ENCODE measurements at places on chromosomes 6 and 20.

DNA sequence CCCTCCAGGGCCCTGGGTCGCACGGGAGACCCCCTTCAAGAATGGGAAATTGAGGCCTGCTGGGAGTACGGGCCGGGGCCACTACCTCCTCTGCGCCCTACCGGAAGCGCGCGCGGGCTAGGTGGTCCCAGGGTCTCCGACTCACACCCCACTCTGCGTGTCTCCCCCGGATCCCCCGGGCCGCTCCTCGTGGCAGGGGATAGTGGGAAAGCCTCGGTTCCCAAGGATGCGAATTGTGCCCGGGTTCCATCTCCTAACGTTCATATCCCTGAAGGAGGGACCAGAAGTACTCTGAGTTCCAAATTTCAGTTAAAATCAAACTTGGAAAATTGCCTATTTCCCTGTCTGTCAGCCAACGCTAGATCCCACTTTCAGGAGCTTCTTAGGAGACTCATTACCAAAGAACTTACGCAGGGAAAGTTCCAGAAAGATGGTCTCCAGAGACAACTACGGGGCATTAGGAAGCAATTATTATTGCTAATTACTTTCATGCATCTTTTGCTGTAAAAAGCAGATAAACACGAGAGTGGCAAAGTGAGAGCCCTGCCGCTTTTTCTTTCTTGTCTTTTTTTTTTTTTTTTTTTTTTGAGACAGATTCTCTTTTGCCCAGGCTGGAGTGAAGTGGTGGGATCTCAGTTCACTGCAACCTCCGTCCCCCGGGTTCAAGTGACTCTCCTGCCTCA, 858 bp downstream of the FAM83D start:
- no peak for DNase-seq

DNA sequence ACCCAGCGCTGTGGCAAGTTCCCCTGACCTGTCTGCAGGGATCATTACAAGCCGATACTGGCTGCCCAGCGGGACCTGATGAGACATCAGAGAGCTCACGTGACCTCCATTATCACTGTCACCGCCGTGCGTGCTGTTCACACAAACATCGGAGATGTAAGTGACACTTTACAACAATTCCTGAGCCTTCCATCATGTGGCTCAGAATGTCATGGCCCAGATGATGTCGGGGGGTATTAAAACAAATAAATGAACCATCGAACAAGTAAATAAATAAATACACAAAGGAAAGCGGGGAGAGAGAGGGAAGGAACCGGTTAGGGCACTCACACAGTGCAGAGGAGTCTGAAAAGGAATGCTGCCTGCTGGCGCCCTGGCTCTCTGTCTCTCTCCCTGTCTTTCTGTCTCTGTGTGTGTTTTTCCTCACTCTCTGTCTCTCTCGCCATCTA, 195.1 kb downstream of the BMP7 start:
- no peak for DNase-seq

DNA sequence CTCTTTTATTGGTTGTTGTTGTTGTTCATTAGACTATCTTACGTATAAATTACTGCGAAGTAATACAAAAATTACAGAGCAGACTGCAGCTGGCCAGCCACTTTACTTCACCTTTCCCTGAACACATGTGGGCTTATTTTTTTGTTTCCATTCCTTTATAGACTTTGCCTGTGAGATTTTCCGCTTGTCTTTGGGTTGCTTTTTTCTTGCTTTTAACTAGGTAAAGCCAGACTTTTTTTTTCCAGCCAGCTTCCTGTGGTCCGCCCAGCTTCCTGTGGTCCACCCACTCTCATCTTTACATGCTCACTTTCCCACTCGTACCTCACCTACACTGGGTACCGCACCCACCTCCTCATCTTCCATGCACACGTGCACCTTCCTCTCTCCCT, 79.0 kb downstream of the IPCEF1 start:
- DNase-seq = no peak

DNA sequence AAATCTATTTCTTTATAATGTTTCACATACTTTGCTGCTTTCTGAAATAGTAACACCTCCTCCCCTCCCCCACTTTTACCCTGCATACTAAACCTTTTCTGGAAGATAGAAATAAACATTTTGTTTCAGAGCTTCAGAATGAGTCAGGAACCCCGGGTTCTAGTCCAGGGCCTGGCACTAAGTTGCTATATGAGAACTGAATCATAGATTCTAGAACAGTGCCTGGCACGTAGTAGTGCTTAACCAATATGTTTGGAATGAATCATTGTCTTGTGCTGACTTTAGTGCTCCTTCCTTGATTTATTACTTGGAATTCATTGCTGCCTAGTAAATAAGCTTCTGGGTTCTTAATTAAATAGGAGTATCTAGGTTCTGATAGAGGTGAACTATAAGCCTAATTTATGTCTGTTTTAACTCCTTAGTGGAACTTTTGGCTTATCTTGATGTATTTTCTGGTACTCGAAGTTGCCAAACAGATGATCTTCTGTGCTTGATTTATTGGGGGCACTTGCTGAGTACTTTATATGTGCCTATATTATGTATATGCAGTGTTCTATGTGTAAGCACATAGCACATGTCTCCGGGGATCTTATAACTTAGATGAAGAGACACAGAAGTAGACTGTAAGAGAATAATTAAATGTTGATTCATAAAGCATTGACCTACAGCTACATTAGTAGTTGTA, 18.6 kb downstream of the TAB2 start:
- no peak for DNase-seq

DNA sequence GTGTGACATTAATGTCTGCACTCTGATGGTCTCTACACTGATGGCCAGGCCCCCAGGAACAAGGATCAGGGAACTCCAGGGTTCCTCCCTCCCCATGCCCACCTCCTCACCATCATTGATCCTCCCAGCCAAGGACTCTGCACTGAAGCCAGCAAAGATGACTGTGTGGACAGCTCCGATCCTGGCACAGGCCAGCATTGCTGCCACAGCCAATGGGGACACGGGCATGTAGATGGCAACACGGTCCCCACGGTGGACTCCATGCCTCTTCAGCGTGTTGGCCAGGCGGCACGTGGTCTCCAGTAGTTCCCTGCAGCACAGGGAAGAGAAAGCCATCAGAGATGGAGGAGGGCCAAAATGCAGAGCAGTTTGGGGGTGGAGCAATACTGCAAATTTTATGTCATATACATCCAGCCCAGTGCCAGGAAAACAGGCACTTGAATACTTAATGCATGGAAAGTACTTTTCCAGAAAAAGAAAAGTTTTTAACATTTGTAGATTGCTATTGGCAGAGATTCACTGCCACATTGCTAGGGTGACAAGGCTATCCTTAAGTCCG, 27.2 kb downstream of the ACSS1 start:
- no peak for DNase-seq

DNA sequence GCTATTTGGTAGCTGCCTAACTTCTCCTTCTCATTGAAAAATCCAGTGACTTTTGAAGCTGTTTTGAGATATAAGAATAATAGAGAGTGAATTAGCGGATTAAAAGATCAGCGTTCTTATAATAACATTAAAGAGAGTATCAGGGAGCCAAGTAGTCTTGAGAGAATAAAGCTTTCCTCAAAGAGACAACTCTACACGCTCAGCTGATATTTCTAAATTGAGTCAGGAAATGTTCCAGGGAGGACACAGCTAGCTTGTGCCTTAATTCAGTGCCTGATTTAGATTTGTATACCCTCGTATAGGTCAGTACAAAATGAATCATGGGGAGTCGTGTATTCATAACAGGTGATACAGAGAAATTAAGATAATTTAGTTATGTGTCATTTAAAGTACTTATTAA, 75.1 kb upstream of the QKI start:
- no peak for DNase-seq

DNA sequence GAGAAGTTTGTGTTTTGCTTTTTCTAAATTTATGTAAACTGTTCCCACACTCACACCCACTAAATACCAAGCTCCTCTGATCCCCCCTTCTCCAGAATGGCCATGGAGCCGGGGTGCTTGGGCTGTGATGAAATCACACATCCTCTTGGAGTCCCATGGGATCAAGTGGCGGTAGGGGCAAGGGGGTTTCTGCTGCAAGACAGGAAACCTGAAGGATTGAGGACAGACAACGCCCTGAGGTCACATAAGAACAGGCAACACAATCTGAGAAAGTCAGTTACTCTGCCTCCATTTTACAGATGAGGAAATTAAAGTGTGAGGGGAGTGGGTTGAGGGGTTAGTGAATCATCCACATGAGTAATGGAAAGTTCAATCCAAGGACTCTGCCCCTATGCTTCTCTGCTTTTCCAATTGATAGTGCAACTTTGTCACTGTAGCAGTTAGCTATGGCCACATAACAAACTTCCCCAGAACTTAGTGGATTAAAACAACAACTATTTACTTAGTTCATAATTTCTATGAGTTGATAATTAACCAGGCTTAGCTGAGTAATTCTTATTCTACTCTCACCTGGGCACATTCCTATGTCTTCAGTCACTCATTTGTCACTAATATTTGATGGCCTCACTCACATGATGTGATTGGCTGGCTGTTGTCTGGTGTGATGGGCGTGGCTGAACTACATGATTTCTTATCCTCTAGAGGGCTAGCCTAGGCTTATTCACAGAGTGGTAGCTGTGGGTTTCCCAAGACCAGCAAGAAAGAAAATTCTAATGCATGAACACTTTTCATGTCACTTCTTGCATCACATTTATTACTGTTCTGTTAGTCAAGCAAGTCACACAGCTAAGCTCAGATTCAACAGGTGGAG, 311.1 kb upstream of the RNF24 start:
- DNase-seq = no peak

DNA sequence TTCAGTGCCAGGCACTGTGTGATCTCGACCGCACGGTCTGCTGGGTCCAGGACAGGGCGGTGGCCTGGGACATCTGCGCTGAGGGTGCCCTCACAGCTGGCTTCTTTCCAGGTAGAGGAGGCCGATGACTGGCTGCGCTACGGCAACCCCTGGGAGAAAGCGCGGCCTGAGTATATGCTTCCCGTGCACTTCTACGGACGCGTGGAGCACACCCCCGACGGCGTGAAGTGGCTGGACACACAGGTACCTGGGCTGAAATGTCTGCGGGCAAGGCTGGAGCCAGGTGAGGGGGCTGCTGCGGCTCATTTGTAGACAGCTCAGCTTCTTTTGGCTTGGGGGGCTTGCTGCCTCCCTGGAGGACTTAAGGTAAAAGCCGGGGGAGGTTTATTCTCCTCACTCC, 26.6 kb downstream of the PYGB start:
- no peak for DNase-seq

DNA sequence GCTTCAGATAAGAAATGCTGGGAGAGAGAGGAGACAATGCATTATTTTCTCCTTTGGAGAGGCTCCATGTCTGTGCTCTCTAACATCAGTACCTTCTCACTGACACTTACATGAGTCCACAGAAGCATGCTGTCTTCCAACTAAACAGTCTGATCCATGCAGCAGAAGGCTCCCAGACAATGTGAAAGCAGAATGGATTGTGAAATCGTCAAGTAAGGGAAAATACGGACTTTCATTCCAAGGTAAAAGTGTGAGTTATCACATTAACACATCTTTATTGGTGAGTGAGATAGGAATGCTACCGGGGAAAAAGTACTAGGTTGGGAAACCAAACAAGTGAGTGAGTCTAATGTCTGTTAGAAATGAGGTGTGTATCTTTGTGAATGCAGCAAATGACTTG, 167.6 kb upstream of the KCNK16 start:
- DNase-seq = no peak

DNA sequence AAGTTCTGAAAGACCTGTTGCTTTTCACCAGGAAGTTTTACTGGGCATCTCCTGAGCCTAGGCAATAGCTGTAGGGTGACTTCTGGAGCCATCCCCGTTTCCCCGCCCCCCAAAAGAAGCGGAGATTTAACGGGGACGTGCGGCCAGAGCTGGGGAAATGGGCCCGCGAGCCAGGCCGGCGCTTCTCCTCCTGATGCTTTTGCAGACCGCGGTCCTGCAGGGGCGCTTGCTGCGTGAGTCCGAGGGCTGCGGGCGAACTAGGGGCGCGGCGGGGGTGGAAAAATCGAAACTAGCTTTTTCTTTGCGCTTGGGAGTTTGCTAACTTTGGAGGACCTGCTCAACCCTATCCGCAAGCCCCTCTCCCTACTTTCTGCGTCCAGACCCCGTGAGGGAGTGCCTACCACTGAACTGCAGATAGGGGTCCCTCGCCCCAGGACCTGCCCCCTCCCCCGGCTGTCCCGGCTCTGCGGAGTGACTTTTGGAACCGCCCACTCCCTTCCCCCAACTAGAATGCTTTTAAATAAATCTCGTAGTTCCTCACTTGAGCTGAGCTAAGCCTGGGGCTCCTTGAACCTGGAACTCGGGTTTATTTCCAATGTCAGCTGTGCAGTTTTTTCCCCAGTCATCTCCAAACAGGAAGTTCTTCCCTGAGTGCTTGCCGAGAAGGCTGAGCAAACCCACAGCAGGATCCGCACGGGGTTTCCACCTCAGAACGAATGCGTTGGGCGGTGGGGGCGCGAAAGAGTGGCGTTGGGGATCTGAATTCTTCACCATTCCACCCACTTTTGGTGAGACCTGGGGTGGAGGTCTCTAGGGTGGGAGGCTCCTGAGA, at the start of gene HFE:
Gene HFE, plus strand, starts transcription at position 146 of the 832 bp plus-strand sequence. Its CDS starts 12 bp downstream, at position 158.
- DNase-seq = peak; percentile 46

DNA sequence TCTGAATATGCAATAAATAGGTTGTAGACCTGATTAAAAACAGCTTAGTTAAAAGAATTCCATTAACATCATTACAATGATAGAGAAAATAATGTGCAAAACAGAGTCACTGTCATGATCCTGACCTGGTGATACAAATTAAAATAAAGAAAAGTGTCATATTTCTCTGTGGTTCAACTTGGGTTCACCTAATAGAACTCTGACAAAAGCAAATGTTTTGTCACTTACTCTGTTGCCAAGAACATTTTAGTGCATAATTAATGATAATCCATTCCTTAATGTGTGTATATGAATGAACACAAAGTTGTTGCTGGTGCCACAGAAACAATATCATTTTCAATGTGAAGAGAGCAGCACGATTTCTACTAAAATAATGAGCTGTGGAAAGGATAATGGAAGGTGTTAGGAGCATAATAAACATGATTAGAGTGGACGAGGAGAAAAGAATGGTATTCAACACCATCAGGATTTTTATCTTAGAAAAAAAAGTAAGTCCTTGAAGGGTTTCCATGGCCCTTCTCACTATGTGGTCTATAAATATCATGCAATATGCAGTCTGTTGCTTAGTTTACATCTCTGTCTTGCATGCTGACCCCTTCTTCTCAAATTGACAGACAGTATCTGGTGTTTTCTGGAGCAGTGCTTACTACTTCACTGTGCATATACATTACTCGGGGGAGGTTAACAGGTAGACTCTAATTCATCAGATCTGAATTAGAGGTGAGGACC, 656.6 kb upstream of the MMS22L start:
- no peak for DNase-seq

- DNase-seq = no peak
These were observed 143.6 kb upstream of the TMEM170B start for GRCh38 chr6:11393713-11394627.
